CD4-positive, alpha-beta T cell treated with Interleukin-21 for 1 hour (primary cell): ENCODE measurements at places on chromosomes 13 and 19.

- DNase-seq: peak; percentile 59
These were observed 3.4 kb upstream of the TGFB1 start for GRCh38 chr19:41356984-41357739.

- no peak for DNase-seq
These were observed 32.8 kb downstream of the ELL start for GRCh38 chr19:18488838-18489626.

GRCh38 chr13:49935171-49936074, 717 bp downstream of the SPRYD7 start:
- DNase-seq: peak; percentile 28

DNA sequence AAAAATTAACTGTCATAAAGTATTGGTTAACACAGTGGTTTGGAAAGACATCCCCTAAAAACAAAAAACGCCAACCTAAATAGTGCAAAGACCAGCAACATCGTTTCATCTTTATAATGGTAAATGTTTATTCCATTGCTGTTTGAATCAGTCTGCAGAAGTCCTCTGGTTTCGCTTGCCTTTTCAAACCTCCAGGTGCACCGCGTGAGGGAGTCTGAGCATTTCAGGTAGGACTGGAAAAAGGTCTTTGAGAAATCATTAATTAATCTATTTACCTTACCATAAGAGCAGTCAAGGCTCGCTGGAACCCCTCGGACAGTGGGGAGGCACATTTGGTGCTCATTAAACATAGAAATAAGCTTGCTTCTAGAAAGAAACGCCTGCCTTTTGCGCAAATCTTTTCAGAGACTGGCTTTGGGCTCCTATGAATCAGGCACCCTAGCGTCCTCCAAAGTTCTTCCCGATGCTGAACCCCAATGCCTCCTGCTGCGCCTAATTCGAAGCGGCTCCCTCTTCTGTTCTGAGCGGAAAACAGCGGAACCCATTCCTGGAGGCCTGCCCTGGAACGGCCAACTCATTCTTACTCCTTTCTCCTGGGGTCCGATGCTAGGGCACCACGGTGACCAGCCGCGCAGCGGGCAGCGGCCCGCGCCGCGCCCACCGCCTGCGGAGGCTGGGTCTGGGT, 951 bp upstream of the MTUS2 start:
- no peak for DNase-seq

DNA sequence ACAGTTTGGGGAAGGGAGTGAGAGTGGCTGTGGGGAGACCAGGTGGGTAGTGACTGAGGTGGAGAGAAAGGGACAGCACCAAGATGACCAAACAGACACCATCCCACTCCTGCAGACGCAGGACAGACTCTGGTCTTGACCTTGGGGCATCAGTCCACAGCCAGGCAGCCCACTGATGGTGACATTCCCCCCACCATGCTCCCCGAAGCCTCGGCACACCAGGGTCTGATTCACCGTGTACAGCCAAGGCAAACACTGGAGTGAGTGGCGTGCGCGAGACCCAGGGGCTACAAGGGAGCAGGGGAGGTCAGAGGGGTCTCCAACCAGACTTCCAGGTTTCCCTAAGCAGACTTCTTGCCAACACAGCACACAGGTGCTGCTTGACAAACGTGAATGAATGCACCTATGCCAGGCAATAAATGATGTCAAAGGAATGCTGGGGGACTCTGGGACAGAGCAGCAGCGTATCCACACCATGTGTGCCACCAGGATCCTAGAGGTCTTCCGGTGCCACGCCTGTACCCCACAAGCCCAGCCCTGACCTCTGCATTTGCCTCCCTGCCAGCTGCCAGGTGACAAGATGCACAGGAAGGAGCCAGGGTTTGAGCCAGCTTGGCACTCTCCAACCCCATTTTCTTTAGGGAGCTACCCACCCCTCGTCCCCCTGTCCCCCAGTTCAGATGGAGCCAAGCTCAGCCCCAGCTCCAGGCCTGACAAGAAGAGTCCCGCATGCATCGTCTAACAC, 18.5 kb downstream of the RANBP3 start:
- no peak for DNase-seq

- no peak for DNase-seq
These were observed 676 bp downstream of the CD320 start for GRCh38 chr19:8307400-8307964.
